ENCODE measurements at places on chromosomes 4 and X.

DNA sequence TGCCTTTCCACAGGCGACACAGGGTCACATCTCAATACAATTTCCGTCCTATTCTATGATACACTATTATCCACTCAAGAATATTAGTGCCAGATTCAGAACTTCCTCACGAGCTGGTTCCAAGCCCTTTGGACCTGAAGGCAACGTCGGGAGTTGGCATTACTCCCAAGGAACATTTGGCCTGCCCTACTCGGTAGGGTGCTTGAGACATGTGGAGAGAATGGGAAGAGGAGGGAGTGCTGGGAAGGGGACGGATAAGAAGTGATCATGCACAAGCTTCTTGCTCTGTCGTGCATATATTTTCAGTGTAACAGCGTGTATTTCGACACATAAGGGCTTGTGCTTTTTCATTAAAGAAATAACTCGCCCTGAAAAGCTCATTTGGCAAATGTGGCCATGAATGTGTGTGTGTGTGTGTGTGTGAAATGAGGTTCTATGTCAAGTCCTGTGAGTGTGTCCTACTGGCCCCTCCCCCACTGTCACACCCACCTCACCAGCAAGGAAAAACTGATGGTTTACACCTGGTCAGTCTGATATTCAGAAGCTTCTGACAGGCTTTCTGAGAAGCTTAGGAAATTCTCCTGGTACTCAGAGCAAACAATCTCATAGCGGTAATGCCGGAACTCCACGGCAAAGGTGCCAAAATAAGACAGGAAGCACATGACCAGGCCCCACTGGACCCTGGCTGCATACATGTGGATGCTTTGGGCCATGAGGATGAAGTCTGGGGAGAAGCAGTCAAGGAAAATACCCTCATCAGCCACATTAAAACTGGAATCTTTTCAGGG, 54.8 kb downstream of the ENOPH1 start:
- DNase-seq, result no peak

GRCh38 chr4:173797296-173797695, 267.3 kb upstream of the HAND2 start:
- DNase-seq, result no peak

GRCh38 chr4:104901438-104901837, 245.2 kb upstream of the TET2 start:
- no peak for DNase-seq

DNA sequence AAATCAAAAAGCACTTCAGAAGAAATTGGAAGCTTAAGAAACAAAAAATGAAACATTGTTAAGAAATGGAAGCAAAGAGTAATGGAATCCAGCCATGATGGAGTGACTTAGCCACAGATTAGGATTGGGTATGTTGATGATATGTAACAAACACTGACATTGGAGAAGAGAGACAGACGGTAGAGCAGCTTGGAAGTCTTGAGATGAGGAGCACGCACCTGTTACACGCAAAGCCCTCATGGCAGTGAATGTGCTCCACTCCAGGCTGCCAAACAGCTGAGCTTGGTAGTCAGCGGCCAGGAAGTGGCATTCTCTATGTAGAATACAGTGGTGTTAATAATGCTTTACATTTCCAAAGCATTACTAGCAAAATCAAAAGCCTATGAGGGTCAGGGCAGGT, 56.9 kb upstream of the GPRIN3 start:
- DNase-seq, result no peak

DNA sequence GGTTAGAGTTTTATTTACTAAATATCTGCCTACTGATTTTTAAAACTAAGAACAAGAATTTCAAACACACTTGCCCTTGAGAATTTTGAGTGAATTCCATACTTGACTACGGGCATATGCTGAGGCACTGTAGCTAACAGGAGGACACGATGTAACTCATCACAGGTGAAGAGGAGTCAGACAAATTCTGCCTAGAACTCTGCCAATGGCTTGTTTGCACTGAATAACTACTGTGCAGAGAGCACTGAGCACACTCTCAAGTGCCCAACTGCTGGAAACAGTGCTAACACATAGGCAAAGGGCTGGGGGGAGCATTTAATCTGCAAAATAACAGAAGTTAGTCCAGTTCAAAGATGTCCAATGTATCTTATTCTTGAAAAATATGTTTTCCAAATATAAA, 104.4 kb downstream of the WDFY3 start:
- DNase-seq, result no peak

DNA sequence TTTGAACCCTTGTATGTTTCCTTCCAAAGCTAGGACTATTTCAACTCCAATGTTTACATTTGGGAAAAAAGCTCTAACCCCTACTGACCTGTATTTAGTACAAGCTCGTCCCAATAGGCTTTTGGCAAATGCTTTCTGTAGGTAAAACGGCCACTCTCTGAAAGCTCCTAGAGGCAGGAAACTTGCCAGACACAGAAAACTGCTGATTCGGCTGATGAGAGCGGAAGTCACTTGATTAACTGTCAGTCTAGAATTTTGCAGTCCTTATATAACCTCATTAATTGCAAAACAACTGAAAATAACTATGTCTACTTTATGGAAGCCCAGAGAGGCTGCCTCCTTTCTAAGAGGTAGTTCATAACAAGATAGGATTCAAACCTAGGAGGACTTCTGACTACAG, 108.1 kb downstream of the TSPAN7 start:
- no peak for DNase-seq

GRCh38 chrX:106927700-106928099, 7.5 kb downstream of the CLDN2 start:
- no peak for DNase-seq

- DNase-seq, result no peak
These were observed 8.8 kb downstream of the STK26 start for GRCh38 chrX:132031867-132032266.

- no peak for DNase-seq
These were observed 13.1 kb upstream of the EOLA1 start for GRCh38 chrX:149527705-149528104.

GRCh38 chrX:49212209-49212608, 12.2 kb upstream of the SYP start:
- DNase-seq, result no peak

DNA sequence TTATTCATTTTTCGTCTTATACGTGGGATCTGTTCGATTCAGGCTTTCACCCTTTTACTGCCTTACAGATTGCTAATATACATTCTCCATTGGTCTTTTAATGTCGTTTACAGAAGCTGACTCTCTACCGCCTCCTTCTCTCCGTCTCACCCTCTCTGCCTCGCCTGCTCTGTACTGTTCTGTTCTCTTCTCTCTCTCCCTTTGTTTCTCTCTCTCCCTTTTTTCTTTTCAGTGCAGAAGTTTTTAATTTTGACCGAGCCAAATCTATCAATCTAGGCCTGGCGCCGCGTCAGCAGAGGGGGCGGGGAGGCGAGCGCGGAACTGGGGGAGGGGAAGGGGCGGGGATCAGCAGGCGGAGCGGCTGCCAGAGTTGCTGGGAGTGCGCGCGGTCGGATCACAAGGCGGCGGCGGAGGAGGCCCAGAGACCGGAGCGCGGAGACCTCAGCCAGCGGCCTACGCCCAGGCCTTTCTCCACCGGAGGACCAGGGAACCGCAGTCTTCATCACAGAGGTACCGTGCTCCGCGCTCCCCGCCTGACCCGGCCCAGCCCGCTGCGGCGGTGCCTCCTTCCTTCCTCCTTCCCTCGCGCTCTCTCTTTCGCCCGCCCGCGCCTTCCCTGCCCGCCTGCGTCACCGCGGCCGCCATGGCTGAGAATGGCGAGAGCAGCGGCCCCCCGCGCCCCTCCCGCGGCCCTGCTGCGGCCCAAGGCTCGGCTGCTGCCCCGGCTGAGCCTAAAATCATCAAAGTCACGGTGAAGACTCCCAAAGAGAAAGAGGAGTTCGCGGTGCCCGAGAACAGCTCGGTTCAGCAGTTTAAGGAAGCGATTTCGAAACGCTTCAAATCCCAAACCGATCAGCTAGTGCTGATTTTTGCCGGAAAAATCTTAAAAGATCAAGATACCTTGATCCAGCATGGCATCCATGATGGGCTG, at the start of gene UBQLN2:
Gene UBQLN2 (plus strand): TSS at position 397 of the 931 bp plus-strand sequence. CDS start 247 bp downstream, at position 644.
- DNase-seq, result peak; percentile 46

GRCh38 chrX:150146271-150146896, 208.1 kb upstream of the EOLA2 start:
- no peak for DNase-seq

GRCh38 chr4:86981789-86982188, 47.0 kb downstream of the AFF1 start:
- DNase-seq, result no peak

- no peak for DNase-seq
These were observed 54.6 kb downstream of the GAB1 start for GRCh38 chr4:143391261-143391660.

GRCh38 chr4:74167585-74167984, 9.7 kb downstream of the MTHFD2L start:
- no peak for DNase-seq

DNA sequence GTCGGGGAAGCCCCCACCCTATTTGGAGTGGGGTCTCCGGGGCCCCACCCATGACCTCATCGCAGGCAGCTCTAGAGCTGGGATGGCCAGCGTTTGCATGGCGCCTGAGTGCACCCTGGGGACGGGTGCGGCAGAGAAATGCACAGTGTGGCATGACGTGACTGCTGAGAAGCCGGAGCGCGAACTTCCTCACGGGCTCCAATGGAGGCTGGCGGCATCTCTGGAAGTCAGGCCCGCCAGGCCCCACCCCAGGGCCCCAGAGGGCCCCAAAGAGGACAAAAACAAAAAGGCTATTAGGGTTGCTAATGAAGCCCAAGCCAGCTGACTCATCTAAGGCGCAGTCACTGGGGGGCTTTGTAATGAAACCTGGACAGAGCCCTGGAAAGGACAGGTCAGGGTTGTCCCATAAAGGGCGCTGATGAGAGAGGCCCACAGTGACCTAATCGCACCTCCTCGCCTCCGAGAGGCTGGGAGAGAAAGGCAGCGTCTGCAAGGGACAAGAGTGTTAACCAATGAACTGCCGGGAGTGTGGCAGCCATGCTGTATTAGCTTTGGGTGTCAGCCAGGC, 86.0 kb upstream of the C1QTNF7 start:
- DNase-seq, result no peak

DNA sequence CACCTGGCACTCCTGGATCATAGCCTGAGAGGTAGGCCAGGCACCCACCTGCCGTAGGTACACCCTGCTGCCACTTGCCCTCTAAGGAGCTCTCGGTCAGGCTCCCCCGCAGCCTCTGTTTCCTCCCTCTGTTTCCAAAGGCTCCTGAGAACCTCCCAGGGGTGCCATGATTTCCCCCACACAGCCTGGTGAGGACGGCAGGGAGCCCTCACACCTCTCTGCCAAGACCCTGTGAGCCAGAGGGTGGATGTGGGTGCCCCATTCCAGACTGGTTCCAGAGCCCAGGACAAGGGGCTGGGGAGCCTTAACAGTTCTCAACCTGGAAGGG, 1.6 kb upstream of the ABLIM2 start:
- no peak for DNase-seq

- DNase-seq, result no peak
These were observed 273.2 kb downstream of the IL15 start for GRCh38 chr4:141909541-141909940.

DNA sequence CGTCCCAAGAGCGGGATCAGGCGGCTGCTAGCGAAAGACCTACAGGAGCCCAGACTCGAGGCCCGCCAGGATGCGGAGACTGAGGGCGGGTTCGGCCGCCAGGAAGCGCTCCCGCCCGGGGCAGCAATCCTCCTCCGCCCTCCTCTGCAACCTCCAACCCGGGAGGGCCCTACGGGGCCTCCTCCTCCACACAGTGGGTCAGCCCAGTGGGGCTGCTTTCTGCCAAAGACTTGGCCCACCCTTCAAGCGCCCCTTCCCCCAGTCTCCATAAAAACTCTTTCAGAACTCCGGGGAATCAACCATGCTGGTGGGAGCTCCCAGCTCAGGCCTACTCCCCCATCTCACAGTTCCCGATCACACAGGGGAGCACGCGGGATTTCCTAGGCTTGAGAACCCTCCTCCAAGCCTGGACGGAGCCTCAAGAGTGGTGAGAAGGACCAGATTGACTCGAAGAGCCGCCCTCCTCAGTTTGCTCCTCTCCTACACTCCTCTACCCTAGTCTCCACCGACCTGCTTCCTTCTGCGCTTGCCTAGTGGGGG, 77.5 kb downstream of the RLIM start:
- no peak for DNase-seq

GRCh38 chrX:76109654-76110053, 63.2 kb upstream of the PBDC1 start:
- DNase-seq, result no peak

DNA sequence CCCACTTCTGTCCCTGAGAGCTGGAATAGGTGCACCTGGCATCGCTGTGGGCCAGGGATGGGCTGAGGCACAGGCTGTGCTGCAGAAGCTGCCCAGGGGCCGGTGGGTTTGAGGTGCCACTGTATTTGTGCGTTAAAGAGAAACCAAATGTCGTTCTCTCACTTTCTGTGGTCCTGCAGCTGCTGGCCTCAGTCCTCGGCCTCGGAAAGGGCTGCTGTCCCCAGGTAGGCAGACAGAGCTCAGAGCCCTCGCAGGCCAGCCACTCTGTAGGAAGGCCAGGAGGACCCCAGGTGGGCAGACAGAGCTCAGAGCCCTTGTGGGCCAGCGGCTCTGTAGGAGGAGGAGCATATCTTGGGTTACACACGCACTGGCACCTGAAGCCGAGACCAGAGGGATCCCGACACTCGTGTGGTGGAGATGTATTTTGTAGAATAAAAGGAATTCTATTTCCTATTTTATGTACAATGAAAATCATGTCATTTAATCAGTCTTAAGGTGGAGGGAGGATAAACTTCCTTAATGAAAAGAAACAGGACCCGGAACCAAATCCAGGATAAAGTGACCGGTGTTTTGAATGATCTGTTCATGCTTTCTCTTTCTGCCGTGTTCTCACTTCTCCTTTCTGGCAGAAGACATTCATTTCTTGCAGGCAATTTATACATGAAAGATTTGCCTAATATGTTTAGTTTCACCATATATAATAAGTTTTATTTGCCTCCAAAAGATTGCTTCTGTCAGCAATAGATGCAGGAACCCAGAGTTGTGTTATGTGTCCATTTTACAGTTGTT, 54.4 kb upstream of the HGFAC start:
- no peak for DNase-seq

GRCh38 chrX:27439771-27440170, 23.4 kb downstream of the PPP4R3C start:
- DNase-seq, result no peak

- no peak for DNase-seq
These were observed 375.6 kb downstream of the FBXW7 start for GRCh38 chr4:152160225-152160800.

DNA sequence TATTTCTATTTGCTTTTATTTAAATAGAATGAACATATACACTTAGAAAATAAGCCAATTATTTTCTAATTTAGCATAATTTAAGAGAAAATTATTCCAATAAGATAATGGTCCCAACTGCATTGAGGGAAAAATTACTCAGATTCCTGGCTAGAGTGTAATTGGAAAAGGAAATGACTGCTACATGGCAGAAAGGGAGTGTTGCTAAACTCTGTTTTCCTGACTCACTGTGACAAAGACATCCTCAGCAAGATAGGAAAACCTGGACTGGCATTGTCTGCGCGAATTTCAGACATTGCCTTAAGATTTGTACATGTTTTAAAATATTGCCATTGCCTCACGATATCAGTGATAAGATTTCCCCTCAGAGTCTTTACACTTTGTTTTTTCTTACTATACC, 8.2 kb downstream of the TNIP3 start:
- no peak for DNase-seq

- no peak for DNase-seq
These were observed 995.3 kb upstream of the GRIA3 start for GRCh38 chrX:122188751-122189150.

GRCh38 chr4:47050761-47051725, 19.7 kb downstream of the GABRB1 start:
- DNase-seq, result no peak
